ENCODE measurements at places on chromosomes 6 and 20.

DNA sequence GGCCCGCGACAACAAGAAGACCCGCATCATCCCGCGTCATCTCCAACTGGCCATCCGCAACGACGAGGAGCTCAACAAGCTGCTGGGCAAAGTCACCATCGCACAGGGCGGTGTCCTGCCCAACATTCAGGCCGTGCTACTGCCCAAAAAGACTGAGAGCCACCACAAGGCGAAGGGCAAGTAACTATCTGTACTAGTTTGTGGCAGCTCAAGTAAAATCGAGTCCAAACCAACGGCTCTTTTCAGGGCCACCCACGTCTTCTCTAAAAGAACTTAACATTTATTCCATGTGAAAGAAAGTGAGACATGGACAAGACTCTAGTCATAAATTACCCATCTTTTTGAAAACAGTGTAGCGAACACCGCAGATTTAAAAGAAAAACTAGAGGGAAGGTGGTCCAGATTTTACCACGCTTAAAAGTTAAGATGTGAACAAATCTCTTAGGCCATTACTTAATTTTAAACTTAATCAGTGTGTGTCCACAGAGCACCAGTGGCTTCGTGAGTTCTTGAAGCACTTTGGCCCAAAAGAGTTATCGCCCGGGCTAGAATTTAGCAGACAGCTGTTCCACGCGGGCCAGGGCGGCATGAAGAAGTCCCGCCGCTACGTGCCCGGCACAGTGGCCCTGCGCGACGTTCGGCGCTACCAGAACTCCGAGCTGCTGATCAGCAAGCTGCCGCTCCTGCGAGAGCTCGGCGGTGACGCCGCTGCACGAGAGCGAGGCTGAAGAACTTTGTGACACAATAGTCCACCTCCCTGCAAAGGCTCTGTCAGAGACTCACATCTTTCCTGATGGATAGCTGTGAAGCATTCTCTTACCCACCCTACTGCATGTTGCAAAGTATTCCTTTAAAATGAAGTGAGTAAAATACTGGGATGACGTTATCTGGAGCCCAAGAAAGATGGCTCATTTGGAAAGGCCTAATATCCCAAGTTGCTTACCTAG, 113.9 kb upstream of the PRSS16 start:
- DNase-seq: peak; percentile 80

GRCh38 chr6:119294984-119295383, 54.6 kb downstream of the MAN1A1 start:
- no peak for DNase-seq

- peak; percentile 5 for DNase-seq
Measured at GRCh38 chr6:99432877-99433276, 7.8 kb upstream of the PNISR start.

DNA sequence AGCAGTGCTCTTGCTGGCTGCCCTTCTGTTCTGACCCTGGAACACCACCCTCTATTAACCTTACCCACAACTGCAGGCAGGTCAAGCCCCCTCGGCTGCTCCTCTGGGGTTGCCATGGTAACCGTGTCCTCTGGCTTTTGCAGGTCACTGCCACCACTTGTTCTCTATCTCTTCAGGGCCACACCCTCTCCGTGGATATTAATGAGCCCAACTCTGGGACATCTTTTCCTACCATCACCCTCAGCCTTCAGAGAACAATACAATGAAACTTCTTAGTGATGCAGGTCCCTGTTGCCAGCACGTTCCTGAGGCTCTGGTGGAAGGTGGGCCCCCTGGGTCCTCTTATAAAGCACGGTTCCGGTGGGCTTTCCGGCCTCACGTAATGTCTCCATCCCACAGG, 30.8 kb upstream of the MICB start:
- DNase-seq: no peak

- no peak for DNase-seq
Measured at GRCh38 chr20:19283490-19284025, 71.1 kb downstream of the SLC24A3 start.

DNA sequence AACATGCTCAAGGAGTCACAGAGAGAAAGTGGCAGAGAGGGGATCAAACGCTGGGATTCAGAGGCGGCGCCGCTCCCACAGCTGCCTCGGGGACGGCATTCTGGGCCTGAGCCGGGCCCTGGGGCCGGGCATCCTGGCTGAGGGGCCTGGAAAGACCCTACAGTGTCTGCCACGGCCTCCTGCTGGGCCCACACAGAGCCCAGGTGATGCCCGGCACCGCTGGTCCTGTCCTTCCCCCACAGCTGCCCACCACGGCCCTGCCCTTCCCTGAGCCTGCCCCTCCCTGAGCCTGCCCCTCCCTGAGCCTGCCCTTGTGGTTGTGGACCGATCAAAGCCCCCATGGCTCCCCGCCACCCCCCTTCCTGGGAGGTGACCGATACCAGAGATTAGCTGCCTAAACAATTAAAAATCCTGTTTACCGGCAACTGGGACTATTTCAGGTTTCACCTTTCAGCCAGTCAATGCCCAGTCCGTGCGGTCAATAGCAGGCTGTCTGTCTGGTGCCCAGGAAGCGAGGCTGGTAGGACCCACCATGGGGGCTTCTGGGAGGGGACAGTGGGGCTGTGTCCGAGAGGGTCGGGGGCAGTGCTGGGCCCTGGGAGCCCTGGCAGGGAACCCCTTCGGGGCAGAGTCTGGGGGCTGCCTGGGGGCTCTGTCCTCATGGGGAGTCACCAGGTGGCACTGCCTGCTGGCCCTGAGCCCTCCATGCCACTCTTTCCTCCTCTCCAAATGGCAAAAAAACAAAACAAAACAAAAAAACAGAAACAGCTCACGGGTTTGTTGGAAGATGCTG, 55.4 kb upstream of the GATA5 start:
- DNase-seq: no peak

- no peak for DNase-seq
Measured at GRCh38 chr6:38155144-38155543, 335.6 kb downstream of the ZFAND3 start.

GRCh38 chr20:43669332-43669731, 2.4 kb downstream of the MYBL2 start:
- peak; percentile 82 for DNase-seq

GRCh38 chr20:9515741-9516233, 1.4 kb downstream of the LAMP5 start:
- DNase-seq: no peak

GRCh38 chr6:24929242-24929641, 6.5 kb downstream of the RIPOR2 start:
- DNase-seq: no peak

DNA sequence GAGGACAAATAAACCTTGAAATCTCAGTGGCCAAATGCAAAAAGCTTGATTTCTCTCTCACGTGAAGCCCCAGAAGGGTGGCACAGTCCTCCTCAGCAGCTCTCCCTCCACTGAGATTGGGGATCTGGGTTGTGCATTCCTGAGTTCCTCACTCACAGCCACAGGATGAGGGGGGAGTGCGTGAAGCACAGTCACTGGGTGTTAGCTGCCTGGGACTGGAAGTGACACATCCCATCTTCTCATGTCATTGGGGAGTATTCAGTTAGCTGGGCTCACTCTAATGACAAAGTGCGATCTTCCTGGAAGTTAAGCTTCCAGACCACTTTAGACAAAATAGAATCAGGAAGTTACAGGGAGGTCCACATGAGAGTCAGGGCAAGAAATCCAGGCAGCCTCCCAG, 192.2 kb upstream of the LRFN2 start:
- DNase-seq: peak; percentile 68

GRCh38 chr6:160110586-160111123, 11.0 kb upstream of the SLC22A1 start:
- no peak for DNase-seq

GRCh38 chr6:27478141-27478705, 5.3 kb upstream of the ZNF184 start:
- peak; percentile 12 for DNase-seq

GRCh38 chr20:51634877-51635276, 92.4 kb upstream of the NFATC2 start:
- peak; percentile 43 for DNase-seq

DNA sequence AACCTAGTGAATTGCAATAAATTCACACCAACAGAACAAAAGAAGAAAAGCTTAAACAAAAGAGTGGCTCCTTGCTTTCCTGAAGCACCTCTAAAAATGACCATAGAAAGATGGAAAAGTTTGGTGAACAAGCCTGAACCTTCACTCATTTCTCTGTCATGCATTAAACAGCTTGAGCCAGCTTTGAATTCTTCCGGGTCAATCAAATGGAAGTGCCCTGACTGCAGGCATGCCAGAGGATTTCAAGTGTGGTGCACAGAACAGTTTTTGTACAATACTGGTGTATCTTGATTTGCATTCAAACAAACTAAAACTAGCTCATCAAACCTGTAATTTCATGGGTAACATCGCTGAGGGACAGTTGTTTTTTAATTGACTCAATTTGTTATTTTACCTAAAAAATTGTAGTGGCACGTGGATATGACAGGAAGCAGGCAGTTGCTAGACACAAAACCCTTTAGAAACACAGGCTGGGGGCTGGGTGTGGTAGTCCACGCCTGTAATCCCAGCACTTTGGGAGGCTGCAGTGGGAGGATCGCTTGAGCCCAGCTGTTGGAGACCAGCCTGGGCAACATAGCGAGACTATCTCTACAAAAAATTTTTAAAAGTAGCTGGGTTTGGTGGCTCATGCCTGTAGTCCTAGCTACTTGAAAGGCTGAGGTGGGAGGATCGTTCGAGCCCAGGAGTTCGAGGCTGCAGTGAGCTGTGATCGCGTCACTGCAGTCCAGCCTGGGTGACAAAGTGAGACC, 9.1 kb downstream of the CASS4 start:
- no peak for DNase-seq

Measured in Daoy (cell line).